ENCODE measurements at places on chromosomes 1 and 21.

DNA sequence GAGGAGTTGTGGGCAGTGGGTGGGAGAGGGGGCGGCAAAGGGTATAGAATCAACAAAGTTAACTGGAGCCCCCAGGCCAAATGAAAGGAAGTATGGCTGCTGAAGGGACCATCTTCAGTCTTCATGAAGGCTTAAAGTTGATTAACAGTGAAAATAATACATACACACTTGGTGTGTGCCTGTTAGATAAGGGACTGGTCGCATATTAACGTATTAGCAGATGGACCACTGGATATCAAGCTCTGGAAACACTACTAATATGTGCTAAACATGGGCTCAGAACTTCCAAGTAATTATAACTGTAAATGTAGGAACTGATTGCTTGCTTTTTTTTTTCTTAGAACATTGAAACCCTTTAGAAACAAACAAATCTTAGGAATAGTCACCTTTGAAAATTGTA lies 224.7 kb upstream of the KIAA0040 start:
- DNase-seq = no peak

DNA sequence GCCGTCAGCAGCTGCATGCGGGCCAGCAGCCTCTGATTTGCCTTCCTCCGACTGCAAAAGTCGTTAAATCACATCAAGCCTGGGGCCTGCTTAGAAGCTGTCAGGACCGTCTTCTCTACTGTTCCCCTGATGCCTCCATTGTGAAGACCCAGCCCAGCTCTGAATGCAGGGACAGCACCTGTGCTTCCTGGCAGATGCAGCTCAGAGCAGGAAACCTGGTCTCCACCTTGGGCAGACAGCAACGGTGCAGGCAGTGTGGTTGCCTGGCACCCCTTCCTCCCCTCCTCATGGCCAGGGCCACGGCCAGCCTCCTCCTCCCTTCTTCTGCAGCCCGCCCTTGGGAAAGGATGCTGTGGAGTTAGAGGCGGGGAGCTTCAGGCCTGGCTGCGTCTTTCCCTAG lies 92.3 kb upstream of the COL6A1 start:
- no peak for DNase-seq

GRCh38 chr1:53123453-53124140 lies 18.8 kb downstream of the SLC1A7 start:
- no peak for DNase-seq

DNA sequence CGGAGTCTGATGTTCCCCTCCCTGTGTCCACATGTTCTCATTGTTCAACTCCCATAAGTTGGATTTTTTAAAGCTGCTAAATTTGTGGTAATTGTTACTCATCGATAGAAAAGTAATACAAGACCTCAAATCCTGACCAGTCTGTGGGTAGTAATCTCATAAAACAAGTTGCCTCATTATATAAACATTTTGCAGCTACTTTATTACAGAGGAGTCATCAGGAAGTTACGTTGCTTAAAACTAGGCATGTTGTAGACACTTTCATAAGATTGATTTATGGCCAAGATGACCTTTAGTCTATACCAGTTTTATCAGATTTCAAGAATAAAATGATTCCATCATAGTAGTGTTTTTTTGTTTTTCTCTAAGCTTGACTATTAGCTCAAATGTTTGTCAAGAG lies 208.8 kb downstream of the GIPC2 start:
- no peak for DNase-seq

DNA sequence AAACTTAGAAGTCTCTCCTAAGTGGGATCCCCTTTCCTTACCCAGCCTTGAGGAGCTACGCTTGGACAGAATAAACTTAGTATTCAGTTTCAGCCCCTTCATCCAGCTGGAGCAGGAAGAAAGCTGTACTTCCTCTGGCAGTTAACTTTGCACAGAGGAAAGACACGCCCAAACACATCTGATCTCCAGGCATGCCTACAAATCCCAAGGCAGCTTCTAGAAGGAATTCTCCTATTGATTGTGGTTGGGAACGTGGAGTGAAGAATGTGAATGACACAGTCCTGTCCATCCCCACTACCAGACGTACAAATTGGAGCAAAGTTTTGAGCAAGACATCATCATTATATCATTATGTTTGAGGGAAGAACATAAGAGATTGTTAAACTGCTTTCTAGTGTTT lies 6.6 kb upstream of the AK4 start:
- no peak for DNase-seq

GRCh38 chr1:234114648-234115307 lies 210.3 kb downstream of the SLC35F3 start:
- DNase-seq = no peak

DNA sequence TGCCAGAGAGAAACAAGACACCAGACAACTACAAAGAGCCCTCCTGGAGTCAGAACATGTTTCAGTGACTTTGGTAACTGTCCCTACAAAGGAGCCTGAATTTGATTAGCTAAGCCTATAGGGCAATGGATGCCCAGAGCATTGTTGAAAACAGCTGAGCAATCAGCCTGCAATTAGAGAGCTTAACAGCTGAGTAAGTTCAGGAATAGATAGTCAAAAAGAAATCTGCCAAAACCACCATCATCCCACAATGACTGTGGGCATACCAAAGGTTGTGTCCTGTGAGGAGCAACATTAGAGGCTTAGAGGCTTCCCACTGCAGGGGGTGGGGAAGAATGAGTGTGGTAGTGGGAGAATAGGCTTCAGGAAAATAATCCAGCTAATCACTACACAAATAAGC lies 32.1 kb downstream of the SH3BP5L start:
- no peak for DNase-seq

DNA sequence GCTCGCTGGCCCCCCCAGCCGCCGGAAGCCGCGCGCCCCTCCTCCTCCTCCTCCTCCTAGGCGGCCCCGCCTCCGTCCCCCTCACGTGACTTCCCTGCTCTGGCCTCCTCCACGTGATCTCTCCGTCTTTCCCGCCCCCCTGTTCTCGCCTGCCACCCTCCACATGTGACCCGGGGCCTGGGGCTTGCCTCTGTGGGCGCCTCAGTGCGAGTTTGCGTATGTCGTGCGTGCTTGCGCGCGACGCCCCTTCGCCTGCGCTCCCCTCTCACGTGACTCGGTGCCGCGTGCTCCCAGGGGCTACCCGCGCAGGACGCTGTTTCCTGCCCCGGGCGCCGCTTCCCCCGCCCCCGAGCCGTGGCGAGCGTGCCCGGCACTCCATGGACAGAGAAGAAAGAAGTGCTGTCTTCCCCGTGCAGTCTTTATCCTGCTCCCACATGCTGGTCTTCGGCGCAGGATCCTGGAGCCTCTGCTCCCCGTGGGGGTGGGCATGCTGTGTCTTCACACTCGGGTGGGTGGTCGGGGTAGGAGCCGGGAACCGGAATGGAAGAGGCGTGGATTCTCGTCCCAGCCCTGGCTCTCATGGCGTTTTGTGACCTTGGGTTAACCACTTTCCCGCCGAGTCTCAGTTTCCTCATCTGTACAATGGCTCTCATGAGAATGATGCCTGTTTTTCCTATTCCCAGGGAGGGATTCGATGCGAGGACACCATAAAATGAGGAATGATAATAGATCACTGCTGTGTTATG lies 431 bp upstream of the UBE2Q1 start:
- DNase-seq = peak; percentile 99

GRCh38 chr1:69290291-69290690 lies 277.4 kb upstream of the LRRC7 start:
- no peak for DNase-seq

DNA sequence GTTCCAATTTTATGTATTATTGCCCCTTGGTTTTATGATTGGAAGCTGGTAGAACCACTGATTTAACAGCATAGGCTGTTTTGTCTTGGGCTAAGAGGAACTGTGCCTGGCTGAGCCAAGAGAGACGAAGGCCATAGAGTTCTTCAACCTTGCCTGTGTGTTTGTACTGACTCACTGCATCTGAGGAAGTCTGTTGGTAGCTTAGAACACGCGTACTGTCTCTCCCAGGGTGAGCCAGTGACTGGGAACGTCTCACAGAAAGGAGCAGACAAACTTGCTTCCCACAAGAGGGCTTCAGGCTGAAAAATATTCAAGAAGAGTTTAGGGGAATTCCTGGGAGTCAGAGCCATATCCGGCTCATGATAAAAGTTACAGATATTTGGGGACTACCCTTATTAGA lies 14.9 kb downstream of the TMEM51 start:
- DNase-seq = no peak

DNA sequence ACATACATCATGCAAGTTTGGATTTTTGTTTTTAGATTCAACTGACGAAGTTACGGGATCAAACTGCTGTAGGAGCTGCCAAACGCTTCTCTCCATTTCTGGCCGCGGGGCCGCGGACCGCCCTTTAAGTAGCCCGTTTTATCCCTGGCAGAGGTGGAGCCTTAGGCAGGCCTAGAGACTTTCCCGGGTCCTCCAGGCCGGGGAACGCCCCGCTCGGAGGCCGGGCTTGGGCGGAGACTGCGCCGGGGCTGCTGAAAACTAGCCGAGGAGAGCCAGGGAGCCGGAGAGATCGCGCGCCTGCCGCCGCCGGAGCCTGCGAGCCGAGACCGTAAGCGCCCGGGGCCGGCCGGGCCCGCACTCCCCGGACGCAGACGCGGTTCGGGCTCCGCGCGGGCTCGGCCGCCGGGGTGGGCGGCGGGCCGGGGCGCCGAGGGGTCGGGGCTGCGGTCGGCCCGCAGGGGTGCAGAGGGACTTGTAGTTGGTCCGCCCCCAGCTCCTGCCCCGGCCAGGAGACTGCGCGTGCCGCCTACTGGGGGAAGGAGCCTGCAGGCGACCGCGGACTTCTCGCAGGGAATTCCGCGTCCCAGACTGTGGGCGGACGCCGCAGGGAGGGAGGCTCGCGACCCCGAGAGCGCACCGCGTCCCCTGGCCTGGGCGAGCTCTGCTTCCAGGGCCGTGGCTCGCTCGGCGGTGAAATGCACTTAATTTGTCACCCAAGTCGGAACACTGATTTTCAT lies at the start of gene EPHX1:
TSS of gene EPHX1 (plus strand) at position 283 of the 737 bp plus-strand sequence. CDS start 18,606 bp downstream, outside the sequence.
- peak; percentile 37 for DNase-seq

- no peak for DNase-seq
These were observed 9.8 kb upstream of the SSX2IP start for GRCh38 chr1:84700070-84700469.

GRCh38 chr1:48743480-48743879 lies 33.2 kb downstream of the BEND5 start:
- DNase-seq = no peak

DNA sequence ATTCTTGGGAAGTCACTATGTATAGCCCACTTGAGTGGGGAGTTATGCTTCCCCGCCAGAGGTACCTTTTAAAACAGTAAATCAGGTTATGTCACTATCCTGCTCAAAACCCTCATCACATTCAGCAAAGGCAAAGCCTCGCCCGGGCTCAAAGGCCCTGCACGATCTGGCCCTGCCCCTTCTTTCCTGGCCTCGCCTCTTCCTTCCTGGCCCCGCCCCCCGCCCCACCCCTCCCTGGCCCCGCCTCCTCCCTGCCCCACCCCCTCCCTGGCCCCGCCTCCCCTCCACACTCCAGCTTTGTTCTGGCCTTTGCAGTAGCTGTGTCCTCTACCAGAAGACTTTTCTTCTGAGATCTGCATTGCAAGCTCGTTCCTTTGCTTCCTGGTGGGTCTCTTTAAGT lies 6.6 kb downstream of the LDLRAD2 start:
- no peak for DNase-seq

DNA sequence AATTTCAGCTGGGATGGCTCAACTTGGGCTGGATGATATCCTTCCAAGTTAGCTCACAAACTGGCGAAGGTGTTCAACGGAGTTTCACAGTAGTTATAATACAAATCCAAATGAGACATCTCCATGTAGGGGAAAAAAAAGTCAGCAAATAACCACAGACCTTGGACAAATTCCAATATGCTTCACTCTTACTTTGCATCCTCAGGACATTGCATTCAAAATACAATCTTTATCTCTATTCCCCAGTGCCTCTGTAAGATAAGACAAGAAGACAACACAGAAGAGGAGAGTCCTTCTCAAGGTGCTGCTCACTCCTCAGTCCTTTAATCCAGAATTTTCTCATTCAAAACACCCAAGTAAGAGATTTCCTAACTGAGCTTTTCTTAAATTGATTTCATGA lies 1797.7 kb downstream of the MRPL39 start:
- DNase-seq = no peak

GRCh38 chr21:33058527-33058926 lies 11.4 kb upstream of the OLIG1 start:
- no peak for DNase-seq

DNA sequence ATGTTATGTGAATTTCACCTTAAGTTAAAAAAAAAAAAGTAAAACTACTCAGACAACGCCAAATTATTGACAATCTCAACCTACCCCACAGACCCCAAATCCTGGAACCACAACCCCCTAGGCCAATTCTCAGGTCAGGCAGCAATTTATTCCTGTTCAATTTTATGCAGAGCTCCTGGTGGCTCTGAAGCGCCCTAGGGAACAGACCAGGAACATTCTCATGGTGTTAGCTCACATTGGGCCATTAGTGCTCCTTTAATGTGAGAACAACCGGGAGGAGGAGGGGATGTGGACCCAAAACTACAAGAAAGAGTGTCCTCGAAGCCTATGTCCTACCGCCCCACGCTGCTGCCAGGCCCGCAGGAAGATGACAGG lies 403 bp upstream of the PSEN2 start:
- no peak for DNase-seq

GRCh38 chr1:245752561-245752960 lies 597.8 kb downstream of the KIF26B start:
- no peak for DNase-seq

DNA sequence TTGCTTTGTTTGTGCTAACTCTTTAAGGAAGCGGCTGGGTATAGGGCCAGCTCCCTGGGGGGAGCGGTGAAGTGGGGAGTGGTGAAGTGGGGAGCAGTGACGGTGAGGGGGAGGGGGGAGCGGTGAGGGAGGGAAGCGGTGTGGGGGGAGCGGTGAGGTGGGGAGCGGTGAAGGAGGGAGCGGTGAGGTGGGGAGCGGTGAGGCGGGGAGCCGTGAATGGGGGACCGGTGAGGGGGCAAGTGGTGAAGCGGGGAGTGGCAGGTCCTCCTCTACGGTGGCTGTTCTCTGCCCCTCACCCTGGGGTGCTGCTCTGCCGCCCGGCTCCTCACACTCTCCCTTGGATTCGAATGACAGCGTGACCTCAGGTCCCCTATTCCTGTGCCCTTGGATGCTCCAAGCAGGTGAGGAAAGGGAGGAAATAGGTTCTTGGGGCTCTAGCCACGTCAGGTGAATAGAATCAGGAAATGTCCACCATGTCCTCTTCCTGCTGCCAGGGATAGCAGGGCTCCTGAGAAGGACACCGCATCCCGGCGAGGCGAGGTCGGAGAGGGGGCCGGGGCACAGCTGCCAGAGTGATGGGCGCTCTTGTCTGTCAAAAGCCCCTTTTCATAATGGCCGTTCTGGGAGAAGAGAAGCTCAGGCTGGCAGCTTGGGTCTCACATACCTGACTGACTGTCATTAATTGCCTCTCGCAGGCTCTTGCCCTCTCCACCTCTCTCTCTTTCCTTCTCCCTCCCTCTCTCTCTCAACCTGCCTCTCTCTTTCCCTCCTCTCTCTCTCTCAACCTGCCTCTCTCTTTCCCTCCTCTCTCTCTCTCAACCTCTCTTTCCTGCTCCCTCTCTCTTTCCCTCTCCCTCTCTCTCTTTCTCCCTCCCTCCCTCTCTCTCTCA lies 134.2 kb downstream of the PGBD5 start:
- no peak for DNase-seq

DNA sequence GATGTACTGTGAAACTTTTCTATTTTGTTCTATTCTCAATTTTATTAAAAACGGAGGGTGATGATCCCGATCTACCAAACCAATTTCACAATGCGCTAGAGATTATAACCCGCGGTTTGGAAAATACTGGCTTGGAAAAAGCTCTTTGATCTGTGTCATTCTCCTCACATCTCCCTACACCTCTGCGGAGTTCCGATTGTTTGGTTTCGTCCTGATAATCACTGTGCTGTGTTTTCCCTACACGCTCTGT lies 536 bp upstream of the ABCD3 start:
- DNase-seq = no peak

Measured in activated gamma-delta T cell (primary cell).